ENCODE measurements at places on chromosomes 5 and 9.

DNA sequence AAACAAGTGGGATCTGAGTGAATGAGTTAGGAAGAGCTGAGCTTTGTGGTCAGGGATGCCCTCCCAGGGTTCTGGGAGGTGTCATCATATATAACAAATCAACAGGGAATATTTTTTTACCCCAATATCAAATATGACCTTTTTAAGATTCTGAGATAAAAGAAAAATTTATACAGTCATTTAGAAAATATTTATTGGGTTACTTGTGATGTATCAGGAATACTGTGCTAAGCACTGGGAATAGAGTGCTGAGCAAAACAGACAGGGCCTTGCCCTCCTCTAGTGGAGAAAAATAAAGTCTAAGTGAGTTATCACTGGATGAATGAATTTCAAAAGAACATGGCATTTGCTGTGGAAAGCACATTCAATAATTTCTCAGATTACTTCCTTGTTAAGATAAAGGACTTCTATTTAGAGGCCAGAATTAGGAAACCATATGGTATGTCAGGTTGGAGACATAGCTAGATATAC is 102.9 kb downstream of the BOD1 start:
- no peak for DNase-seq

- DNase-seq: no peak
These were observed 483.8 kb downstream of the DMAC1 start for GRCh38 chr9:7315746-7316145.

DNA sequence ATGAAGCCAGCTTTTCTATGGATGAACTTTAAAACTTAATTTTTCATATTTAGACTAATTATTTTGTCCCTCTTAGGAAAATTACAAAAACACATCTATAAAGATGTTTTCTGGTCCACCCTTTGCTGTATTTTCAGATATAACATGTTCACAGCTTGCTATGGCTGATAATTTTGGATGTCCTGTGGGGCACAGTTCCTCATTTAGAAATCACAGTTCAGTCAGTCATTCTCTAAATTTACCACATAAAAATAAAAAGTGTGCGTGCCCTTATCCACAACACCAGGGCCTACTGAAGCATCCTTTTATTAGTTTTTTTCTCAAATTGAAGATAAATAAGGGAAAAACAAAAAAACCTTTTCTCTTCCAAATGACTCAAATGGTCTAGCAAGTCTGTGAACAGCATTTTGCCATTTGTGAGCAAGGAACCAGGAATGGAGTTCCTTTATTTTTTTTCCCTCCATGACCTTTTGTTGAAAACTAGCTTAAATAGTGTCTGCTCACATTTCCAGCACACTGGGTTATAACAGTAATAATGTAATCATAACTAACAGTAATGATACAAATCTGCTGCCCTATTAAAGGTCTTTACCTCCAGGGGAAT is 87.1 kb downstream of the CEMIP2 start:
- DNase-seq: no peak

DNA sequence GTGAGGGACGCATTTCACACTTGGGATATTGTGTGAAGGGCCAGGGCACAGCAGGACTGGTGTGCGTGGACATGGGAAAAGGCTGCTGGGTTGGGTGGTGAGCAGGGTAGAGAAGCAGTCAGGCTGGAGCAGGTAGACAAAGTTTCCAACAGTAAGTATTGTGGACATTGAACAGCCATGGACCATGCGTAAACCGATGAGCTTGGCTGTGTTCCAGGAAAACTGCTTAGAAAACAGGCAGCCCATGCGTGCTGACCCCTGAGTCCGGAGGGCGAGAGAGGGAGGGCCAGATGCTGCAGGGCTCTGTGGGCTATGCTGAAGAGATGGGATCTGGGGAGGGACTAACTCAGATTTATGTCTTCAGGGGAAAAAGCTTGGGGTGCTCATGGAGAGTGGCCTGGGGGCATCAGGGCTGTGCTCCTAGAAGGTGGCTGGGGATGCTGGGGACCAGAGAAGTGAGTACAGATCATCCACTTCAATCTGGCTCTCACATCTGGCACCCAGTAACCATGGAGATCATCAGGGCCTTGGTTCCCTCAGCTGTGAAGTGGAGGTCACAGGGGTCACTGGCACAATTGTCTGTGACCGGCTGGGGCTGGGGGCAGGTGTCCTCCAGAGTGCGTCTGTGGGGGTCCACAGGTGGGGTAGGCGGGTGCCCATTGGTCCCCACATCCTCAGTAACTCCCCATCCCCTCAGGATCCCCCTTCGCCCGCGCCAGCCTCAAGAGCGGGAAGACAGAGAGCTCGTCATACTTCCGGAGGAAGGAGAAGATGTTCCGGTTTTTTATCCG is 93.3 kb downstream of the CACNA1B start:
- peak; percentile 23 for DNase-seq

DNA sequence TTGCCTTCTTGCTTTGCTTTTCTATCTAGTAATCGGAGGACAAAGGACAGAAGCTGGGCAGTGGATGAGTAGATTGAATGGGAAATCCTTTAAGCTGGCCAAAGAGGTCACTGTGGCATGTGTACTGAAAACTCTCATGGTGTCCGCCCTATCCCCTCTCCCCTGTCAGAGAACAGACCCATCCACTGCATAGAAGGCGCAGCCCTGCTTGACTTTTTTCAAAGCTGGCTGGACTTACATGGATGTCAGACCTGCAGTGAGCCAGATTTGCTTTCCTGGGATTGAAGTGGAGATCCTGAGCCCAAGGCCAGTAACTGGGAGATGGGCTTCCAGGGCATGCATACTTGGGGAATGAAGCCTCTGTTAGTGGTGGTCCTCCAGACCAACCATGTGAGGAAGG is 329.5 kb downstream of the TRPM3 start:
- no peak for DNase-seq

DNA sequence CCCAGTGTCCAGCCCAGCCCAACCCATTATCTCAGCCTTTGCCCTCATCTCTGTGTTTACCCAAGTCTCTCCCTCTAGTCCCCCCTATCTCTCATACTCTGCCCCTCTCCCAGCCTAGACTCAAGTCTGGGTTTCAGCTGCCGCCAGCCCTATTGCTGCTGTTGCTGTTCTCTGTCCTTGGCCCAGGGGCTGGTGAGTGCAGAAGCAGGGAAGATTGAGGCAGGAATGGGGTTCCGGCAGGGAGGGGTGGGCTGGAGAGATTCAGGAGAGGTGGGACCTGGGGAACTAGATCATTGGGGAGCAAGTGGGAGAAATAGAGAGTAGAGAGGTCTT is 702 bp downstream of the TMEM8B start:
- no peak for DNase-seq

- no peak for DNase-seq
These were observed 46.8 kb upstream of the IER5L start for GRCh38 chr9:129224618-129225489.

GRCh38 chr5:68344447-68345111 is 129.0 kb downstream of the PIK3R1 start:
- no peak for DNase-seq

DNA sequence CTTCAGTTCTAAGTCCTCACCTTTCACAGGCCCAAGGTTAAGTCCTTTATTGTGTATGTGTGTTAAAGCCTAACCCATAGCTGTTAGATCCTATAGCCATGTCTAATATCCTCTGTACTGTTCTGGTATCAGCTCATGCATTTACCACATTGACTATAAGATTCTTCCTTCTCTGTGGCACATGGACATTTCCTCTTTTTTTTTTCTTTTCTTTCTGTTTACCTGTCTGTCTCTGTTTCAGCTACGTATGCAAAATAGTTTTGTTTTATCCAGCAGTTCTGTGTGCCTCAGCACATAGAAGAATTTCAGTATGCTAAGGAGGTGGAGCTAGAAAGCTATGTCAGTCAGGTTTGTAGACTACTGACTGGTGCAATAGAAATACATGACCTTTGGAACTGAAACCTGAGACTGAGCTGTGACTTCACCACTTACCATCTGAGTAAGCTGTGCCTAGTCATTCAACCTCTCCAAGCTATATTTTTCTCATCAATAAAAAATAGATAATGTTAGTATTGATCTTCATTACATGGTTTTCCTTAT is 155.6 kb upstream of the VLDLR start:
- DNase-seq: peak; percentile 60

DNA sequence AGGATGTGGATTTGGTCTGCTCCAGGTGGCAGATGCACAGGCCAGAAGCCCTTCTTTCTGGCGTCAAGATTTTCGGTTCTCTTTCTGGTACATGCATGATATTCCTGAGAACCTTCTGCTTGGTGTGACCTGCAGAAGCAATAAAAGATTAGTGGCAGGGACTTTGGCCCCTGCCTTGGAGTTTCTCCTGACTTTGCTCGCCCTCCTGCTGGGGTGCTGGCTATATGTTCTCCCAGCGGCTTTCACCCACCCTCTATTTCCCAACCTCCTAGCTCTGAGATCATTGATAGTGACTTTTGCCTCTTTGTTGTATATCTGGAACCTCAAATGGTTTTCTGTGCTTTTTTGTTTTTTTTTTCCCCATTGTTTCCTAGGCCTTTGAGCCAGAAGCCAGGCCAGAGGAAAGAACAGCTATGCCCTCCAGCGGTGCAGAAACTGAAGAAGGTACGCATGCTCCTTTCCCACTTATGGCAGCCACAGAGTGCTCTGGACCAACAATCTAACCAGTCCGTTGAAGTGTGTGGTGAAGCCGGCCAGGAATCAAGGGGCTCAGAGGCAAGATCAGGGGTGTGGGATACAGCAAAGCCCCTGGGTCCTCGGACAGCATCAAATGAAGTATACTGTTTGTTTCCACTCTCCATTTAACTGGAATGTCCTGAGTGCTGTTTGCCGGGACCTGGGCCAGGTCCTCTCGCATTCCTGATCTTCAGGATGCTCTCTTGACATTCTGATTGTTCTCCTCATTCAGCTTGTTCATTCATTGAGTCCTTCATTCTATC is 154.5 kb downstream of the ARHGEF28 start:
- DNase-seq: no peak

DNA sequence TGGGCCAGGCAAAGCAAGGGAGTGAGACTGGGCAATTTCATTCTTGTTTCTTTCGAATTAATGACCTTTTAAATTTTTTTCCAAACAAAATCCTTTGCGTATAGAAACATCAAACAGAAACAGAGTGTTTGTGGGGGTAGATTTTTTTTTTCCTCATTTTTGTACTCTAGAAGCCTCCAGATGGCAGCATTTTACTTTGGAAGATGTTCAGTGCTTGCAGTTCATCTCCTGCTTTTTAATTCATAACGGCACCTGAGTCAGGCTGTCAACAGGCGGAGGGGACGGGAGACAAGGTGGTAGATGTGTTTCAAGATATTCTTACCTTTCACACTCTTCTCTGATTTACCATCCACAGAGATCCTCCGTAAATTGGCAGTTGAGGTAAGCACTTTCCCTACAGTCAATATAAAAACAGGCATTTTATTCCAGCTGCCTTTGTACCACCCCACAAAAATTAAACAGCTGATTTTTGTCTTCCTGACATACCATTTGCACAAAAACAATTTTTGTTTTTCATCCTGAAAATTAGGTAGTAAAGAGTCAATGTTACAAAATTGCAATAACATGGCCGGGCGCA is 99.5 kb upstream of the FBXL17 start:
- DNase-seq: peak; percentile 19

DNA sequence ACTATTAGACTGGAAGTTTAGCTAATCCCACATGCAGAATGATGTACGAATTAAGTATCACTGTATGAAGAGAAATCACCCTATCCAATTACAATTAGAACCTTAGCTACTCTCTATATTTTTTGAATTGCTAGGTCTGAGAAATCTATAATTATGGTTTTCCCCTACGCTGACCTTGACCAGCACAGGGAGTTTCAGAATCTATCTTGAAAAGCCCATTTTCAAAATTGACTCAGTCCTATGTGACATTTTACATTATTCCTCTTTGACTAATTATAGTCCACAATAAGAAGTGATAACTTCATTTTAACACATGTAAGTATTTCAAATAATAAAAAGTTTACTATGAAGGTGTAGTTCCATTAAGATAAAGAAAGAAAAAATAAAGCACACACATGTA is 21.5 kb downstream of the NUDT12 start:
- DNase-seq: no peak

DNA sequence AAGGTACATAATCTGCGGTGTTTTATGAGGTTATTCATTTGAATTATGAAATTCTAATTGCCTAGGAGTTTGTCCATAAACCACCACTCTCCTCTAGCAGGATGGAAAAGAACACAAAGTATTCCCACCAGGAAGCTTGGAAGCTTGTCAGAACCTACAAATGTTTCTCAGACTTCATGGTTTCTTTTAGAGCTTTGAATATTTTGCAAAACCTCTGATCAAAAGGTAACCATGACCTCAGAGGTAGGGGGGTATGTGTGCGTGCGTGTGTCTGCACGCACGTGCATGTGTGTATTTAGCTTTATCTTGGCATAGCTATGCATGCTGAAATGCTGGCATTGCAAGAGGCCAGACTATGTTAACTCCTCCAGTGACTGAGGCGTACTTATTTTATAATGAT is 847.0 kb downstream of the TLE1 start:
- peak; percentile 15 for DNase-seq

- DNase-seq: peak; percentile 38
These were observed 157.9 kb downstream of the KDM4C start for GRCh38 chr9:6915635-6916034.

DNA sequence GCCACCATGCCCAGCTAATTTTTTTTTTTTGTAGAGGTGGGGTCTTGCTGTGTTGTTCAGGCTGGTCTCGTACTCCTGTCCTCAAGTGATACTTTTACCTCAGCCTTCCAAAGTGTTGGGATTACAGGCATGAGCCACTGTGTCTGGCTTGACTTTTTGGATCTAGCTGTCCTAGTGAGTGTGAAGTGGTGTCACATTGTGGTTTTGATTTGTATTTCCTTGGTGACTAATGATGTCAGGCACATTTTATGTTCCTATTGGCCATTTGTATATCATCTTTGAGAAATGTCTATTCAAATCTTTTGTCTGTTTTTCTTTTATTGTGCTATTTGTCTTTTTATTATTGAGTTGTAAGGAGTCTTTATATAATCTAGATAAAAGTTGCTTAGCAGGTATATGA is 53.5 kb upstream of the MCCC2 start:
- no peak for DNase-seq

DNA sequence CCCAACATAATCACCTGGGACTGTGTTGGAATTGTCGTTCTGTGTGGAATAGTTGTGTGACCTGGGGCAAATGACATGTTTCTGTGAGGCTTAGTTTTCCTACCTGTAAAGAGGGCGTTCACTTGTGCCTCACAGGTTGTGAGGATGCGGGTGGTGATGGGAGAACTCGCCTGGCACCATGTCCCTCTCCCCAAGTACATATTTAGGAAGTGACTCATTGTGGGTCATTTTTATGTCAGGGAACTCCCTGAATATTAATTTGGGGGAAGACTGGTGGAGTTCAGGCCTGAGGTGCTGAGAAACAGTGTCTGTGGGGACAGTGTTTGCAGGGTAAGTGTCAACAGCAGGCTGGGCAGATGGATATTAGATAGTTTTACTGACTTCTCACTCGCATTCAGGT is 144.7 kb downstream of the KDM4C start:
- DNase-seq: no peak

GRCh38 chr9:18888290-18888689 is 144.7 kb downstream of the SAXO1 start:
- no peak for DNase-seq

GRCh38 chr5:9619331-9620092 is 10.6 kb downstream of the TAS2R1 start:
- no peak for DNase-seq

DNA sequence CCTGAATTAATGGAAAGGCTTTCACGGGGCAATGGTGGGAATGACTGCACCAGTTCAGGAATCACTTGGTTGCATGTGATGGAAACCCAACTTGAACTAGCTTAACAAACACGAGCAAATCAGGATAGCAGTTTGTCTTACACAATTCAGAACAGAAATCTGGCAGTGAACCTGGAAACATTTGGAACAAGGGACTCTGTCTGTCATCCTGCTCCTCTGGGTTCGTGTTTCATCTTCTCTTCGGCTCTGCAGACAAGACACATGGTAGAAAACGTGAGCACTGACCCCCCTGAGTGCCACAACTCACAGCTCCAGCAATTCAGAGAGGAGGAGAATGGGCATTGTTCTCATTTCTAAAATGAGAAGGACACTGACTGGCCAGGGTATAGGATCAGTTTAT is 218.1 kb upstream of the NREP start:
- no peak for DNase-seq

Measured in renal pelvis (tissue), 12 donors.